ENCODE measurements at places on chromosomes 13 and 19.

GRCh38 chr19:11069561-11069960 lies 19.7 kb upstream of the LDLR start:
- no peak for DNase-seq

DNA sequence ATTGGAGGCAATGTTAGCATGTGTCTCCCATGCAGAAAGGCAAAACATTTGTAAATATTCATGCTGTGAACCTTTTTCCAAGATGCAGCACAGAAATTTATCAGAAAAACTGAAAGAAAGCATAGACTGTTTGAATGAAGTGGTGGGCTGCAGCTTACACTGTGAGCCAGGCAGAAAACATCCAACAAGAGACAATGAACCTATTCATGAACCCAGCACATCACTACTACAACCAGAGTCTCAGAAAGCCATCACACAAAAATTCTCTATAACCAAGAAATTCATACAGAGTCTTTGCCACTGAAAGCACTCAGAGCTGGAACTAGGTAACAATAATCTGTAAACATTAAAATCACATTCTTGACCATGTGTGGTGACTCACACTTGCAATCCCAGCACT lies 448.9 kb downstream of the UQCRFS1 start:
- no peak for DNase-seq

- DNase-seq: no peak
Observed at GRCh38 chr19:35307931-35308330, 16.0 kb downstream of the MAG start.

GRCh38 chr13:101209206-101209893 lies 207.0 kb downstream of the NALCN start:
- DNase-seq: no peak

GRCh38 chr19:47615714-47616113 lies 6.8 kb downstream of the BICRA start:
- no peak for DNase-seq

GRCh38 chr19:49666120-49666444 lies 349 bp downstream of the BCL2L12 start:
- DNase-seq: no peak

DNA sequence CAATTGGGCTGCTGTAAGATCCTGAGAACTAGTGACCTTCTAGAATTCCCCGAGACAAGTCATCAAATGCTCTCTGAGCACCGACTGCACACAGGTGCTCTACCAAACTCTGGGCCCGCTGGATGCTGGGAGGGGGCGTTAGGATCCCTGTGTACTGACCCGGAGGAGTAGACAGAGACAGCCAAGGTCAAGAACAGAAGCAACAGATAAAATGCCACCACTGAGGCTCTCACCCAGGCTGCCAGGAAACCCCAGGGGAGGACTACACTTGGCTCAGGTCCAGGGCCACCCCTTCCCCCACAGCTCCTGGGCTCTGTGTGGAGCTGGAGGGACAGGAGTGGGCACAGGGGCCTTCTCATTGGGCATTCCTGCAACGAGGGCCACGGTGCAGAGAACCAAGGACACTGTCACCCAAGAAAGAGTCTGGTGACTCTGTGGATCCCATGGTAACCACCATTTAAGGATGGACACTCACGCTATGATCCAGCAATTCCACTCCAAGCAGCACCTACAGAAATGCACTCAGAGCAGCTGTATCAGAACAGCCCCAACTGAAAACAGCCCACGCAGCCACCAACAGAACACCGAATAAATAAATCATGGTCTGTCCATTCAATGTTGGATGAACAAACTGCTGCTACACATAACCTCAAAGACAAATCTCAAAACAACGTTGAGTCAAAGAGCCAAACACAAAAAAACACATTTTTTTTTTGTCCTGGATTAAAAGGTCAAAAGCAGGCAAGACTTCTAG lies 16.8 kb upstream of the SLC35E1 start:
- DNase-seq: no peak

DNA sequence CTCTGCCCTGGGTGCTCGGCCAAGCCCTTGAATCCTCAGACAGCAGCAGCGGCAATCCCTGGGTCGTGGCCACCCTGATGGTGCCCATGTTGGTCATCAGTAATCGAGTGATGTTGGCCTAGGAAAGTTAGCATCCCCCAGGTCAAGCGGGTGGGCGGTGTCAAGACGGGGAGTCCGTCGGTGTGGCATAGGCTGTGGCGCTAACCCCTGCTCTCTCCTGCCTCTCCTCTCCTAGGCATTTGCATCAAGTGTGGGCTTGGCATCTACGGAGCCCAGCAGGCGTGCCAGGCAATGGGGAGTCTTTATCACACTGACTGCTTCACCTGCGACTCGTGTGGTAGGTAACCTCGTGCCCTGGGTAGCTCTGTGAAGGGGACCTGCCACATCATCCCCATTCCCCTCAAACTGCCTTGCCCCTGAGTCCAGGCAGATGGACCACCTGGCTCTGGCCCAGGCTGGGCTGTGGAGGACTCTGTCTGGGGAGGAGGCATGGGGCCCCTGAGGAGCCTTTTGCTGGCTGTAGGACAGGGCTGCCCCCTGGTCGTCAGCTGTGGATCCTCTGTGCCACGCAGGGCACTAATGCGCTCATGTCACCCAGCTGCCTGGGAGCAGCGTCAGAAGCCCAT lies 8.7 kb downstream of the WTIP start:
- no peak for DNase-seq

DNA sequence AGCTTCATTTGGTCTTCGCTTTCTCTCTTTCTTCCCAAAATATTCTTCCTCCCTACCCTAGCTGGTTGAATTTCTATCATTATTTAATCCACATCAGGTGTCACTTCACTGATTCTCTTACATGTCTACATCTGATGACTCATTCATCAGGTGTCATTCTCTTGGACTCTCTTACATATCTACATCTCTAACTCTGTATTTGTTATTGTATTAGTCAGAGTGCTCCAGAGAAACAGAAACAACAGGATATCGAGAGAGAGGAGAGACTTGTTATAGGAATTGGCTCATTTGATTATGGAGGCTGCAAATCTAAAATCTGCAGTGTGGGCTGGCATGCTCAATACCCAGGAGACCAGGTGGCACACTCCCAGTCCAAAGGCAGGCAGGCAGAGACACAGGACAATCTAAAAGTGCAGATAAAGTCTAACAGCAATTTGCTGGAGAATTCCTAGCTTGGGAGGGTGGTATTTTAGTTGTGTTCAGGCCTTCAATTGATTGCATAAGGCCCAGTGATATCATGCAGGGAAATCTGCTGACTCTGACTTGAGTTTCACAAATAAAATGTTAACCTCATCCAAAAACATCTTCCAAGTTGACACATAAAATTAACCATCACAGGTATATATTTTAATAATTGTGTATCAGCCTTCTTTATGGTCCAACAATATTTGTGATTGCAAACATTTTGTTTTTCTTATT lies 541.4 kb upstream of the SLITRK5 start:
- no peak for DNase-seq

- no peak for DNase-seq
Observed at GRCh38 chr13:20247403-20247802, 15.3 kb upstream of the GJB6 start.

DNA sequence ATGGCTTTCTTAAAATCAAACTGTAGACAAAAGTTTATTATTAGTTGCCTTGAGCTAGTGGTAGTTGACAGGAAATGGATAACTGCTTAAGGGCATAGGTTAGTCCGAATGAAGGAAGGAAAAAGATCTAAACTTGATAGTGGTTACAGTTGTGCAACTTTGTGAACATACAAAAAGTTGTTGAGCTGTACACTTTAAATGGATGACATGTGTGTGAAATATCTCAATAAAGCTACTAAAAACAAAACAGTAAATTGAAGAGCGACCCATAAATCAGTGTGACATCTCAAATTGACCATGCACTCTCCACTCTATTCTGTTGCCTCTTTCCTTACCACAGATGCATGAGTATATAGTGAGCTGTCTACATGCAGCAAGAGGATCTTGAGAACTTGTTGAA lies 1757.8 kb downstream of the PCDH9 start:
- DNase-seq: no peak

DNA sequence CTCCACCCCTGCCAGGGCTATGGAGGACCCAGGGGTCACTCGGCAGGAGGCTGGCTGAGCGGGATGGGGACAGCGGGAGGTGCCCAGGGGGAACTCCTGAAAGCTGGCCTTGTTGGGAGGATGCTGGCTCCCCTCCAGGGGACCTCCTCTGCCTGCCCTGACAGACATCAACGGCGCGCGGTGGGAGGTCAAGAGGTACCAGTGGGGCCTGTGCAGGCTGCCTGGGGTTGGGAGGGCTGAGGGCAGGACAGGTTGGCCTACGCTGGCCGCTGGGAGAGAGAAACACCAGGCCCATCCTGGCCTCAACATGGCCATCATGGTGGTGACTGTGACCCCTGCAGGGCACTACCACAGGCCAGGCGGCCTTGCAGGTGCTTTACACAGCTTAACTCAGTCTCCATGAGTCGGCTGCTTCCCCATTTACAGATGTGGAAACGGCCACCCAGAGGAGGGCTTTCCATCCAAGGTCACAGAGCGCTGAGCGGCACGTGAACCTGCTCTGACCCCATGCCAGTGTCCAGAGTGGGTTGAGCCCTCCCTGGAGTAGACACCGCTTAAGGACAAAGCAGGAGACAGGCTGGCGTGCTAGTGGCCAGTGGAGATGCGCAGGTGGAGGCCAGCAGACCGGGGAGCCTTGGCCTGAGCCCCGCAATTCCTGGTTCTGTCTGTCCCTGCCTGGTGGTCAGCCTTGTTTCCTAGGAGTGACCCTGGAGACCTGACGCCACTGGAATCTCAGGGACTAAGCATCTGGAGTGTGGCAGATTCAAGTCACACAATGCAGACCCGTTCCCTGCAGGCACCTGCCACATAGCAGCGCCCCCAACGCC lies 27.6 kb downstream of the CEBPG start:
- no peak for DNase-seq

DNA sequence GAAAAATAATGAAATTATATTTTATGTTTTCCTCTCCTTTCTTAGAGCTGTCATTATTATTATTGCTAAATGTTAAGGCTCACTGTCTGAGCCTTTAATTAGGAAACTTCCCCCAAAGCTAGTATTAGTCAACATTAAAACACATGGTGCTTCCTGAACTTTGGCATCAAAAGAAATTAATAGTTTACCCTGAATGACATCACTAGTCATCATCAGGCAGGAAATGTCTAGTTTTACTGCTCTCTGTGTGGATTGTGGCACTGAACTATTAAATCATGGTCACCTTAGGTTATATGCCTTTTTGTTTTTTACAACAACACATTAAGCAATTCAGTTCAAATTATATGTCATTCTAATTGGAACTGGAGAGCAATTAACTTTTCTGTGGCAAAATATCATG lies 595.5 kb downstream of the SLITRK1 start:
- no peak for DNase-seq

- peak; percentile 16 for DNase-seq
Observed at GRCh38 chr19:29040951-29041350, 172.0 kb downstream of the UQCRFS1 start.

- no peak for DNase-seq
Observed at GRCh38 chr19:40056505-40056904, 474 bp upstream of the ZNF780B start.

- DNase-seq: no peak
Observed at GRCh38 chr19:32018014-32018413, 327.4 kb upstream of the ZNF507 start.

DNA sequence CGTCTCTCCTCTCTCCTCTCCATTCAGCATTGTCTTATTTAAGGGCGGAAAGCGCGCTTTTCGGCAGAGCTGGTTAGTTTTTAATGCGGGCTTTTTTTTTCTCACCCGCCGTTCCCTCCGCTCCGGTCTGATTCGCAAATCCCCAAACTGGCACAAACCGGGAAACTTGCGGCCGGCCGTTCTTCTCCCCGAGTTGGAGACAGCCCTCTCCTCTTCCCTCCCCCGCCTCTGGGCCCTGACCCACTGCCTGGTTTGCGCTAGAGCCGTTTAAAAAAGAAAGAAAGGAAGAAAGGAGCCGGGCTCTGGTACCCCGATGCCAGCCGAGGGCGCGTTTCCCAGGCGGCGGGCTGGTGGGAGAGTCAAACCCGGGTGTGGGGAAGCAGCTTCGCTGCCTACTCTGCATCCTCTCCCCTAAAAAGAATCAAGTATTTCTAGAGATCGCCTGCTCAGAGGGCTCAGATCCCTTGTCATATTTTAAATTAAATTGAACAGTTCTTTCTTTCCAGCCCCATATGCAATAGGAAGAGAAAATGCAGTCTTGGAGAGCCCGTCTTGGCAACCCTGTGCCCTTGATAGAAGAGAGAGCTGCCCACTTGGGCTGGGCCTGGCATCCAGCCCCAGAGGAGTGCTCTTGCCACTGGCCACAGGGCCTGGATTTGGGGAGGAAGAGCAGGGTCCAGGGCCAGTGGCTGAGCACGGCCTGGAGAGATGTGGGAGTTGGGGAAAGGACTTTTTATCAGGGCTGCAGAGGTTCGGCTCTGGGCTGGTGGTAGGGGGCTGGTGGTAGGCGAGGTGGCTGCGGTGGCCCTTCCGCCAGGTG lies 19.0 kb downstream of the NFIX start:
- no peak for DNase-seq
